ENCODE measurements at places on chromosomes 1 and 21. TPM values are rescaled to one million over a fixed set of nuclear protein-coding genes. Genes with fewer than 3 reads are reported as not detected.
A peak's percentile ranks its signal among the peaks of the same experiment; 100 is the strongest.

ZNF593OS gene
- total RNA-seq = not detected

- DNase-seq = peak; percentile 65
Observed at GRCh38 chr1:197180252-197180878, 33.9 kb upstream of the ASPM start.

GRCh38 chr1:94235189-94236012 lies 2.0 kb downstream of the ARHGAP29 start:
- peak; percentile 28 for DNase-seq

TNFSF4 gene
- total RNA-seq = not detected

RXFP4 gene
- not detected for total RNA-seq

DNA sequence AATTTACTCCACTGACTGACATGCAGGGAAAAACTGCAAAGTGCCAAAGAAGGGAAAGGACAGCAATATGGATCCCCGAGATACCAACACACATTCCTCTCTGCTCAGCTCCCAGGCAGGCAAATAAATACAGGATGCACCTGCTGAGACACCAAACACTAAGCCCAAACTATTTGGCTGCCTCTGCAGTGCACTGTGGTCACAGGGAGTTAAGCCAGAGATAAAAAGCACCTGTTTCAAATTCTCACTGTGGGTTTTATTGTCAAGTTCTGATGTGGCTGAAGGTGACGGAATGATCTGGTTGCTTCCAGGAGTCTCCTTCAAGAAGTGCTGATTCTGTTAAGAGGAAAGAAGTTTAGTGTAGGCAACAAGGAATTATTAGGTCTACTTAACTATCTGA lies 17.7 kb downstream of the TEX38 start:
- no peak for DNase-seq

GRCh38 chr1:197200272-197200899 lies 53.9 kb upstream of the ASPM start:
- DNase-seq = no peak

DNA sequence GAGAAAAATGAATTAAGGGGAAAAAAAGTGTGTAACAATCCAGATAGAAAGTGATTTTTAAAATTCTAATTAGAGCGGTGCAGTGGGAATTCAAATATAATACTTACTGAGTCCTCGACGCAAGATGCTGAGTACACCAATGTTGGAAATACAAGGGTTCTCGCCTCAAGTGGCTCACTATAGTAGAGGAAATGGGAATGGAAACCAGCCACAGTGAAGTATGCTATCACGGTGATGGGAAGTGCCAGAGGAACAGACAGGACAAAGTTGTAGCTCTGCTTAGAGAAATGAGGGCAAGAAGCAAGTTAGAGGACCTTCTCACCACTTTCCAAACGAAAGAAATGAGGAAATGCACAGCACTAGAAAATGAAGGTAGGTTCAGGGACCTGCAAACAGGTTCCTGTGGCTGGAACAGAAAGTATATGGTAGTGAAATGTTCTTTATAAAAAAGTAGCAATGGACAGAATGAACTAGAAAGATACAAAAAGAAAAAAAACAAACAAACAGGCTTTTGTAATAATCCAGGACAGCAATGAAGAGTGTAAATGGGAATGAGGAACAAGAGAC lies 13.5 kb downstream of the EGLN1 start:
- no peak for DNase-seq

GRCh38 chr1:106754957-106755356 lies 301.5 kb upstream of the PRMT6 start:
- DNase-seq = no peak

DCDC2B gene
- total RNA-seq = not detected

DNA sequence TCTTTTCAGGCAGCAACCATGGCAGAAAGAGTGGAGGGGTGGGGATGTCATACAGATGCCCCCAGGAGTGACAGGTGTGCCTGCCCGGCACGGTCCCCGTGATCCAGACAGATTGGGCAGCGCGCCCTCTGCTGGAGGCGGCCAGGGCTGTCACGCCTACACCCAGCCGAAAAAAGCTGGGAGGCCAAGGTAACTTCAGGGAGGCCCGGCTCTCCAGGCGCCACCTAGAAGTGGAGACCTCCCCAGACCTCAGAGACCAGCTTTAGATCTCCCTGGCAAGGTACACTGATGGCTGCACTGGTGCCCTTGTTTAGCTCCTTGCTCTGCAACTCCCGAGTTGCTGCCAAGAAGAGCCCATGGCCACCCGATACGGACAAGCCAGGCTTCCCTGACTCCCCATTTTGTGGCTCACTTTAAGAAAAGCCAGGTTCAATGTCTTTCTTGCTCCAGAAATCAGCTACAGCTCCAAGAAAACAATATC lies 6.6 kb downstream of the GOLT1A start:
- peak; percentile 84 for DNase-seq

UBL4B gene
- total RNA-seq = not detected

DNA sequence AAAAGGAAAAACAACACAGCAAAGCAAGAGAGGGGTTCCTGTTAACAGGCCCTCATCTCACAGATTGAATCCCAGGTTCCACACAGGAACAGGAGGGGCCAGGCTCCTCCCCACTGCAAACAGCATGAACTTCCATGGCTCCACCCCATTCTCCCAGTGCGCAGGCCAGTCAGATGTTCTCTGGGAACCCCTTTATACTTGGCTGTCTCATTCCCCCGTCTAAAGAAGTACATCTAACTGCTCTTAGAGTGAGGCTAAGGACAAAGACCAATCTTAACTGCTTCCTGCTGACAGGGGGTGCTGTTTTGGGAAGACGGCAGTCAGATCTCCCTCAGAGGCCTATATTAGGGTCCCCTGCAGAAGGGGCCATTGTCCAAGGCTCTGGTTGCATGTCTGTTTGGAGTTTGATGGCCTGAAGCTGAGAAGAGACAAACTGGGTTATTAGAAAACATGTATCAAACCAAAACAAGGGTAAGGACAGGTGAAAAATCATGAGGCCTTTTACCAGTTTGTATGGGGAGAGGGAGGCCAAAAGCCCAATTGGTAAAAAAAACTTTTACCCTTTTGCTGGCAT lies 10.5 kb upstream of the NASP start:
- no peak for DNase-seq

GRCh38 chr1:77430966-77431690 lies 149.3 kb downstream of the AK5 start:
- DNase-seq = peak; percentile 19

GRCh38 chr1:81664341-81664740 lies 136.4 kb upstream of the ADGRL2 start:
- DNase-seq = no peak

- DNase-seq = no peak
Observed at GRCh38 chr1:181789395-181789794, 272.1 kb downstream of the ZNF648 start.

- DNase-seq = no peak
Observed at GRCh38 chr1:16372535-16373285, 5.7 kb downstream of the SZRD1 start.

ACOT11 gene
- total RNA-seq = 24.6 TPM

DNA sequence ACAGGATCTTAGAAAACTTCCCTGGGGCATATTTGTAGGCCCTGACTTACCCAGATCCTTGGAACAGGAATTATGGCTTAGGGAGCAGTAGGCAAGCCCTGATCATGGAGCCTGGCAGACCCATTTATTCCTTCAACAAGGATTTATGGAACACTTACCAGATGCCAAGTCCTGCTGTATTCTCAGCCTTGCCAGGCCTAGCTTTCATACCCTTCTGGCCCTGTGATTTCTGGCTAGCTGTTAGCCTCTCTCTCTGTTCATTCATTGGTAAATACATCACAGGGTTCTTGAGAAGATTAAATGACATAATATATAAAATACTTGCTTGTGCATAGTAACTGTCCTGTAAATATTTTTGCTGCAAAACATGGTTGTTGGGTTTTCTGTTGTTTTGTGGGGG lies 32.4 kb upstream of the SRP9 start:
- peak; percentile 52 for DNase-seq

BMP8B gene
- 1.8 TPM for total RNA-seq

Data from stomach (tissue), 19 donors.